ENCODE measurements at places on chromosomes 6 and 20. TPM values are rescaled to one million over a fixed set of nuclear protein-coding genes. Genes with fewer than 3 reads are reported as not detected.

Gene DEFB121
- not detected for total RNA-seq

Gene BNIP5
- not detected for total RNA-seq

Gene PGK2
- not detected for total RNA-seq

Gene EEF1E1
- total RNA-seq, result 30.0 TPM

- DNase-seq, result no peak
- peaks cover 2% of the 10 kb centered on the region for H3K27me3 ChIP-seq
- H3K27ac ChIP-seq, result no peak overlapping the region
- no peaks in the 10 kb centered on the region for H3K36me3 ChIP-seq
Observed at GRCh38 chr6:47203266-47203937, 106.3 kb downstream of the TNFRSF21 start.

- no peaks in the 10 kb centered on the region for H3K4me1 ChIP-seq
- no peak for DNase-seq
- H3K4me3 ChIP-seq, result no peak overlapping the region
- no peak overlapping the region for H3K27ac ChIP-seq
- H3K36me3 ChIP-seq, result no peaks in the 10 kb centered on the region
- H3K27me3 ChIP-seq, result no peaks in the 10 kb centered on the region
Observed at GRCh38 chr6:154891901-154892300, 103.2 kb upstream of the TIAM2 start.

- no peak overlapping the region for H3K4me3 ChIP-seq
- DNase-seq, result no peak
- H3K27me3 ChIP-seq, result peaks cover 8% of the 10 kb centered on the region
- no peak overlapping the region for H3K27ac ChIP-seq
- H3K4me1 ChIP-seq, result no peaks in the 10 kb centered on the region
Observed at GRCh38 chr6:132265451-132266097, 135.7 kb downstream of the MOXD1 start.
